ENCODE measurements at places on chromosomes 3 and 15.

- DNase-seq = no peak
Observed at GRCh38 chr3:2568929-2569328, 470.3 kb downstream of the CNTN4 start.

DNA sequence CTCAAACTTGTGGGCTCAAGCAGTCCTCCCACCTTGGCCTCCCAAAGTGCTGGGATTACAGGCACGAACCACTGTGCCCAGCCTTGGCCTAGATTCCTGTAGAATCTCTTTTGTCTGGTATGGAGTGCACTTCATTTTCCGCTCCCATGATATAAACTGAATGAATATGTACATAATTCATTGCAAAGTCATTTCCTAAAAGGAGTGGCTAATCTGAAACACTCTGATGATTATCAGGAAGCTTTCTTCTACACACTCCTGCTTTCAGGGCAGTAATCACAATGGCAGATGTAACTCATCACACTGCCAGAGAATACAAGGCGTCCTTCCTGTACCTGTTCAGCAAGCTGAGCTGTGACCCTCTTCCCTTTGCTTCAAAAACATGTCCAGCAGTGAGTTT, 28.6 kb downstream of the RLBP1 start:
- DNase-seq = no peak

DNA sequence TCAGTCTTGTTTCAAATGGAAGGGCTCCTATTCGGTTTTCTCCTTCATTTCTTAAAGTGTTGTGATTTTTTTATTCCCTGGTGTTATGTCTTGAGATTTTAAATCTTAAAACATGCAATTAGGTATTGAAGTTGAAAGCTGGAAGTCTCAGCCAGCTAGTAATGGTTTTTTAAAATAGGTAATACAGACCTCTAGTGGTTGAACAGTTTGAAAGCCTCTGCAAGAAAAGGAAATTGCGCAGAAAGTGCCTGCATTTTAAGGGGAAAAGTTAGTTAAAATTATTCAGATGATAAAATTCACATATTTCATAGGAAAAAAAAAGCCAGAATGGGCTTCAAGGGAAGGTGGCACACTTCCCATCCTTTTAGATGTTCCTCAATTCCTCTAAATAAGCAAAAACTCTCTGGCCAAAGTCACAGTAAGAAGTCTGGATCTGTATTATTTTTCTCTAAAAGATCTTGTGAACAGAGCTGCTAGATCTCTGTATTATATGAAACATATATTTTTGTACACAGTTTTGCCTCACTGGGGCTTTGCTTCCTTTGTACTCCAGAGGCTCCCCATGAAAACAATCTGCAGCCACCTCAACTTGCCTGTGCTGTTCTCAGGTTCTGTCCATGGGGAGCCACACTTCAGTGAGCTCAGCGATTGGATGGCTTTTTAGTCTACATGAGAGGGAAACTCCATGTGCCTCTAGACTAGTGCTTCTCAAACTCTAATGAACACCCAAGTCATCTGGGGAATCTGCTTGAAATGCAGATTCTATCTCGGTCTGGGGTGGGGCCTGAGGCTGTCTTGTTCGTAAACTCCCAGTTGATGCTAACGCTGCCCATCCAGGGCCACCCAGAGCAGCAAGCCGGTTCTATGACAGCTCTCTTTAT, 21.5 kb downstream of the AGTR1 start:
- DNase-seq = no peak

DNA sequence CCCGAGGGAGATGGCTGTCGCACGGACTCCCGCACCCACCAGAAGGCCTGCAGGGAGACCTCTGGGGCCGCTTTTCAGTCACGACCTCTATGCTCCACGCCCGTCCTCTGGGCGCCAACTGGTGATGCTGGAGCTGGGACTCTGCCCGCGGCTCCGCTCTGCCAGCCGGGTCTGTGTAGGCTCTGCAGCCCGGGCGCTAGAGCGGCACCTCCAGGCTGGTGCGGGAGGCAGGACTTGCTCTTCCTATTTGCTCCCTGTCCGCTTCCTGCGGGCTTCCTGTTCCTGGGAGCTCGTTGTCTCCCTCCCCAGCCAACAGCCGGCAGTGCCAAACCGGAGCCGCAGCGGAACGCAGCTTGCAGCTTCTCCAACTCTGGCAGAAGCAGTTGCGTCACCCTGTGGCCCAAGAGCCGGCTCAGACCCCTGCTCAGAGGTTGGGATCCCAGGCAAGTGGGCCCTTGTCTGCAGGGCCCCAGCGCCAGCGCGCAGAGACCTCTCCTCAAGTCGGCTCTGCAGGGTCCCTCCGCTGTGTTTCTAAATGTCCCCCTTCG, 285.9 kb downstream of the XXYLT1 start:
- no peak for DNase-seq

GRCh38 chr15:63030101-63030551, 12.4 kb upstream of the TPM1 start:
- no peak for DNase-seq

DNA sequence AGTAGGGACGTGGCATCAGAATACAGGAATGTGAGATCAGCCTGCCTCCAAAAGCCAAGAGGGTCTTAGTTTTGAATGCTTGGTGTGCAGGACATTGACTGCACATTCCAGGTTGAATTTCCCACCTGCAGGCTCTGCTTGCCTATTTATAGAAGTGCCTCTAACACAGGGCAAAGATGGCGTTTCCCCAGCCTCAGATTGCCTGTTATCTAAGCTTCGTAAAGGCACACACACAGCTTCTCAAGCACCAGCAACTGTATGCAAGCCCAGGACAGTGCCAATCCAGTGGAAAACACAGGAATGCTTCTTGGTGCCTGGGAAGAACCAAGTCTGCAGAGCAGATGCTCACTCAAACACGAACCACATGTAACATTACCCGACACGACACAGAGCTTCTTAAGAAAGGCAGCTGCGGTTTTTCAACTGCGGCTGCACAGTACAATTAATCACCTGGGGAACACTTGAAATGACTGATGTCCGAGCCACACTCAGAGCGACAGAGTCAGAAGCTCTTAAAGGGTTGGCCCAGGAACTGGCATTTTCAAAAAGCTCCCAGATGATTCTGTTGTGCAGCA, 90.0 kb upstream of the ANKRD34C start:
- DNase-seq = no peak

DNA sequence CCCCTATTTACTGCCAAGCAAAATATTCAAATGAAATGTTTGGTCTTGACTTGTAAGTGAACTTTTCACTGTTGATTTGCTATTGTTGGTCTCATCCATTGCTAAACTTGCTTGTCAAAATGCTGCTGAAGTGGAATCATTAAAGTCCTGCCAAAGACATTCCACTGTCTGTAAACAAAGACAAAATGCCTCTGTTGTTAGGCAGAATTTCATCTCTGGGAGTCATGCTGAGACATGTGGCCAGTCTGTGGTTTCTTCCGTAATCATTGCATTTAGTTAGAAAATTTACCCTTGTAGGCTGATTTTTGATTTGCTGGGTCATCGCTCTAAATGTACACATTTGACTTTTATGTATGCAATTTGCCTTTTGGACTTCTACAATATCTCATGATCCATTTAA, 577.7 kb downstream of the MECOM start:
- no peak for DNase-seq

DNA sequence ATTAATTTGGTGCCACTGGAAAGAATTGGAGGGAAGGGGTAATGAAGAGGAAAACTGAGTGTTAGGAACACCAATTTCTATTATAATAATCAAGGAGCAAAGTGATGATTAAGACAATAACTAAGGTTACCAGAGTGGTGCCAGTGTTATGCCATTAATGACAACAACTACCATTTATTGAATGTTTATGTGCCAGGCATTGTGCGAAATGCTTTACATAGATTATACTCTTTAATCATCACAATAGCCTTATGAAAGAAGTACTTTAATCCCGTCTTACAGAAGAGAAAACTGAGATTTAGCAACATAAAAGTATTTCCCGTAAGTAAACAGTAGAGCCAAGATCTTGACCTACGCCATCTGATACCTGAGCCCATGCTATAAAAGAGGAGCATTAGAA, 187.2 kb upstream of the NR2E3 start:
- DNase-seq = no peak

GRCh38 chr3:194554473-194555123, 67.8 kb upstream of the ATP13A3 start:
- DNase-seq = no peak

DNA sequence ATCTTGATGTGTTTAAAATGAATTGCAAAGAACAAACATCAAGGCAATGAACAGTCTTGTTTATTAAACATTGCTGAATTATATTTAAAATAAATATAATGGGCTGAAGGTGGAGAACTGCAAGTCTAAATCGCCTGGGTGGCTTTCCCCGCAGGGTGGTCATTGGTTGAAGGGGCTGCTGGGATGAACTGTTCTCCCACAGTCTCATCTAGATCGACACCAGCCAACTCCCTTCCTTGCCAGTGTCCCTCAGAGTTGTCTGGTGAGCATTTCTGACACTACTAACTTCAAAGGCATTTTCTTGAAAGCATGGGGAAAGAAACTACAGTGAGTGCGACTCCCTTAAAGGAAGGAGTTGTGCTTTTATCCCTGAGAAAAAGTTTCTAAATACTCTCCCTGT, 196.5 kb upstream of the LRTM1 start:
- DNase-seq = no peak

DNA sequence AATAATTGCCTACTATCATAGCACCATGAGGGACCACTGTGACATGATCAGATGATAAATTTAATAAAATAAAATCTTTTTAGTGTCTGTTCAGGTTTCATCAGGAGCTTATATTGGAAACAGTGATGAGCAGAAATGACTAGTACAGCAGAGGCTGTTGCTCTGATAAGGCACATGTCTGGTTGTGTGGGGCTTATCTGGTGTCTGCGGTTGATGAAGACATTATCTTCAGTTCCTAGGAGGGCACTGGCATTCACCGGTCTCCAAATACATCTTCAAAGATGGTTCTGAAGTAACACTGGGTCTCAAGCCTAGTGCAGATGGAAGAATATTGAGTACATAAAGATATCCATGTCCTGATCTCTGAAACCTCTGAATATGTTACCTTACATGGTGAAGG, 125.3 kb downstream of the SUCNR1 start:
- DNase-seq = no peak

DNA sequence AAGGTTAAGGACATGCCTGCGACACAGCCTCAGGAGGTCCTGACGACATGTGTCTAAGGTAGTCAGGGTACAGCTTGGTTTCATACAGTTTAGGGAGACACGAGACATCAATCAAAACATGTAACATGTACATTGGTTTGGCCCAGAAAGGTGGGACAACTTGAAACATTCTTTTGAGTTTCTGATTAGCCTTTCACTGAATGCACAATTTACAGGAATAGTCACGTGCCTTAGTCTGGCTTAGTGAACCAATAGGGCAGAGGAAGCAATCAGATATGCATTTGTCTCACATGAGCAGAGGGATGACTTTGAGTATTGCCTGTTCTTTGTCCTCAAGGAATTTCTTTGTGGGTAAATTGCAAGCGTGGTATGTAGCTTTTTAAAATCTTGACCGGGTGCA, 24.5 kb upstream of the HDAC11 start:
- DNase-seq = no peak

DNA sequence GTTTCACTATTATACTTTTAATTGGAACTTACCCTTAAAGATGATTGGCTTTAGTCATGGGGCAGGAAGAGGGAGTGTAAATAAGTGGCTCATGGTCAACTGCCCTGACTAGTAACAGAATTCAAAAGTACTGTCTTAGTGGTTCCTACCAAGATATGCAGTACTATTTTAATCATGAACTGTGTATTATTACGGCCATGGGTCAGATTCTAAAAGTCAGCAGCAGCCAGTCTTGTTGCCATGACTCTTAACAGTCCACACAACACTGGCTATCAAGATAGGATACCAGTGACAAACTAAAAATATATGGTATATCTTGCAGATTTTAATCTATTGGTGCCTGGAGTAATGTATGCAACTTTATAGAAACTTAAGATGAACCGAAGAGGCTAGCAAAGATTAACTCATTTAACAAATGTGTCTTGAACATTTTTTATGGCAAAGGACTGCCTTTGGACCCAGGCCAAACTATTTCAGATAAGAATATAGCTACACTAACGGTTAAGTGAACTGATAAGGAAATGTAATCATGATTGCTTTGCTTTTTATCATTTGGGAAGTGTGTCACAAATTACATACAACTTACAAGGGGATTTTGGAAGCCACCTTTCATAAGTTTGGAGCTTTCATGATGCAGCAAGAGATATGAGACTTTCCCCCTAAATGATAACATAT, 163.7 kb downstream of the TCF12 start:
- DNase-seq = no peak

GRCh38 chr15:37081983-37082382, 18.4 kb downstream of the MEIS2 start:
- no peak for DNase-seq

GRCh38 chr3:185094697-185095096, 58.2 kb downstream of the C3orf70 start:
- no peak for DNase-seq

DNA sequence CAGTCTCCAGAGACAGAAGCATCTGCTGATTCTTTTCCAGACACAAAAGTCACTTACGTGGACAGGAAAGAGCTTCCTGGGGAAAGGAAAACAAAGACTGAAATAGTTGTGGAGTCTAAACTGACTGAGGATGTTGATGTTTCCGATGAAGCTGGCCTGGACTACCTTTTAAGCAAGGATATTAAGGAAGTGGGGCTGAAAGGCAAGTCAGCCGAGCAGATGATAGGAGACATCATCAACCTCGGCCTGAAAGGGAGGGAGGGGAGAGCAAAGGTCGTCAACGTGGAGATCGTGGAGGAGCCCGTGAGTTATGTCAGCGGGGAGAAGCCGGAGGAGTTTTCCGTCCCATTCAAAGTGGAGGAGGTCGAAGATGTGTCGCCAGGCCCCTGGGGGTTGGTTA, 25.4 kb downstream of the SYNM start:
- DNase-seq = no peak

- DNase-seq = peak; percentile 5
Observed at GRCh38 chr3:31462050-31462569, 70.6 kb upstream of the STT3B start.

DNA sequence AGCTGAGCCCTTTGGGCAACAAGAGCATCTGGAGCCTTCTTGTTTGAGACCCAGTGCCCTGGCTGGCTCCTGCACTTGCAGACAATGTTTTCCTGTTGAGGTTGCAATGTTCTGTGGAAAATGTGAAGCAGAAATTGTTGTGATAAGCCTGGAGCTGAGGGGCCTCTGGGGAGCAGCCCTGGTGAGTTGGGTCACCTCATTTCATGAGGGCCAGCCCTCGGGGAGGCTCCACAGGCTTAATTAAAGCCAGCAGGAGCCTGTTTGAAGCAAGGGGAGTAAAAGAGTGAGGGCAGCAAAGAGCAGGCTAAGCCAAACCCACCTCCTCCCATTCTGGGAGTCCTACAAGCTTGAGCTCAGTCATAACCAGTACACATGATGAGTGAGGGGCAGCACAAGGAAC, 154.3 kb downstream of the ALDH1A2 start:
- no peak for DNase-seq

DNA sequence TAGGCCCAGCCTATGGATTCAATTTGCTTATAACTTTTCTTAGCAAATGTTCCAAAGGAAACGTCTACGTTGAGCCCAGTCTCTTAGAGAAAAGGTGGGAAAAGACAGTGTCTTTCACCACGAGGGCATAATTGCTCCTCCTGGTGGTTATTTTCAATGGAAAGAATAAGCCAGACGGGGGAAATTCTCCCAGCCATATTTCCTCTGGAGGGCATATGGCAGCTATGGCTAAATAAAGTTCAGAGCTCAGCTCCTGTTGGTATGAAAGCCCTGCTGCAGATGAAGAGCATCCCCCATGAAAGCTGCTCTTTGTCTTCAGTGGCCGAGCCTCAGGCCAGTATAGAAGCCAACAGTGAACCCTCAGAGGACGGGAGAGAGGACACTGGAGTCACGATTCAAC, 297.9 kb downstream of the RYR3 start:
- DNase-seq = no peak

Data from SIG-M5 (cell line).